Thoracic aorta (tissue), 2 donors: ENCODE measurements at places on chromosomes 7 and 10. TPM values are rescaled to one million over a fixed set of nuclear protein-coding genes. Genes with fewer than 3 reads are reported as not detected.

The HTR5A gene
- not detected for total RNA-seq

The HSPA12A gene
- total RNA-seq: 13.6 TPM

The ZNF485 gene
- total RNA-seq: 3.5 TPM

The EIF3A gene
- 70.8 TPM for total RNA-seq

The FZD1 gene
- 33.6 TPM for total RNA-seq

The SLC13A1 gene
- total RNA-seq: not detected

The ADRA2A gene
- 6.9 TPM for total RNA-seq

The CHPF2 gene
- 78.9 TPM for total RNA-seq

The ANK3 gene
- total RNA-seq: 55.4 TPM

The TMEM178B gene
- 0.92 TPM for total RNA-seq

The GPR15LG gene
- not detected for total RNA-seq

The ANKRD16 gene
- total RNA-seq: 15.0 TPM

The ANKRD61 gene
- total RNA-seq: not detected

The DPYSL4 gene
- total RNA-seq: 0.28 TPM

The OR2A14 gene
- total RNA-seq: not detected

The STEAP1 gene
- total RNA-seq: 15.6 TPM

The DKK1 gene
- total RNA-seq: 3.2 TPM

The IRF5 gene
- total RNA-seq: 25.0 TPM

The CCL24 gene
- total RNA-seq: not detected

The TRPV5 gene
- total RNA-seq: not detected

The LYZL2 gene
- total RNA-seq: not detected

The CFAP70 gene
- 3.4 TPM for total RNA-seq

The TRIM50 gene
- total RNA-seq: not detected

The PNLIPRP1 gene
- not detected for total RNA-seq
